ENCODE measurements at places on chromosomes 6 and 20.

- no peak for DNase-seq
Observed at GRCh38 chr20:24986436-24987015, 6.0 kb downstream of the APMAP start.

GRCh38 chr20:3010985-3011723 lies 32.3 kb upstream of the GNRH2 start:
- DNase-seq = no peak

GRCh38 chr6:17881085-17881858 lies 106.2 kb downstream of the KIF13A start:
- peak; percentile 78 for DNase-seq

DNA sequence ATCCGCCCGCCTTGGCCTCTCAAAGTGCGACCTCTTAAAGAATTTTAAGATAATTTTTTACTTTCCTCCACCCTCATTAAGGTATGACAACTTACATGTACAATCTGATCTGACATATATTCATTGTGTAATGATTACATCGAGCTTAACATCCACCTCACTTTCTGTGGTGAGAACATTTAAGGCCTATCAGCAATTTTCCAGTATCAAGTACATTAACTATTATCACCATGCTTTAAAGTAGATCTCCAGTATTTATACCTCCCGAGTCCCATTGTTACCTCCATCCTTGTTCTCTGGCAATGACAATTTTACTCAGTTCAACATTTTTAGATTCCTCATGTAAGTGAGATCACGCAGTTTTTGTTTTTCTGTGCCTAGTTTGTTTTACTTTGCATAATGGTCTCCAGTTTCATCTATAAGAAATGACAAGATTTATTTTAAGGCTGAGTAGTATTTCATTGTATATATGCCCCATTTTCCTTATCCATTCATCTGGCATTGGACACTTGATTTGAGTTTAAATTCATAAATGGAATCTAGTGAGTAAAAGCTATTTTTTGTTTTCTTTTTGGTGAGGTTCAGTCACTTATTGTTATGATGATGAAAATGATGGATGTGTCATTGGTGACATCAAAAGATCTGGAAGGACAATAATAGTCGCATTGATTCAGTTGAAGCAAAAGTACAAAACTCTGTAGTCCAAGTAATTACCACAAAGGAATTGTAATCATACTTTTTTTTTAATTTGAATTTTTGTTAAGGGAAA lies 87.0 kb downstream of the OR2B2 start:
- no peak for DNase-seq

- no peak for DNase-seq
Observed at GRCh38 chr6:33591424-33592032, 11.5 kb upstream of the BAK1 start.

DNA sequence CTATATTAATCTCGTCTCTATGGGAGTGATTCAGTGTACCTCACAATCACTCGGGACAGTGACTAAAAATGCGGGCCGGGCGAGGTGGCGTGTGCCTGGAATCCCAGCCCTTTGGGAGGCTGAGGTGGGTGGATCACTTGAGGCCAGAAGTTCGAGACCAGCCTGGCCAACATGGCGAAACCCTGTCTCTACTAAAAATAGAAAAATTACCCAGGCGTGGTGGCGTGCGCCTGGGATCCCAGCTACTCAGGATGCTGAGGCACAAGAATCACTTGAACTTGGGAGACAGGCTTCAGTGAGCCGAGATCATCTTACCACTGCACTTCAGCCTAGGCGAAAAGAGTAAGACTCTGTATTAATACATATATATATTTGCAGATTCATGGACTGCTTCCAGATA lies 17.4 kb downstream of the POPDC3 start:
- DNase-seq = no peak

DNA sequence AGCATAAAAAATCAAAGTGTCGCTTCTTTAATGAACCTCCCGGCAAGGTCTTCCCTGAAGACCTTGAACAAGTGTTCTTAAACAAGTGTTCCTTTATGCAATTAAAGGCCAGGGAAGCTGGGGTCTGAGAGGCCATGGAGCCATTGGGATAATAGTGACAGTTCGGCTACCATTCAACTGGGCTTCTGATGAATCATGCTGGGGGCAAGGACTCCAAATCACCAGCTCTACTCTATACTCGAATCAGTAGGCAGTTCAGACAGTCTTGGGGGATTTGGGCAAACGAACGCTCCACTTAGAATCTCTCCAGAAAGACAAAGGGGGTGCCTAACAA lies 34.7 kb upstream of the EZR start:
- DNase-seq = no peak

DNA sequence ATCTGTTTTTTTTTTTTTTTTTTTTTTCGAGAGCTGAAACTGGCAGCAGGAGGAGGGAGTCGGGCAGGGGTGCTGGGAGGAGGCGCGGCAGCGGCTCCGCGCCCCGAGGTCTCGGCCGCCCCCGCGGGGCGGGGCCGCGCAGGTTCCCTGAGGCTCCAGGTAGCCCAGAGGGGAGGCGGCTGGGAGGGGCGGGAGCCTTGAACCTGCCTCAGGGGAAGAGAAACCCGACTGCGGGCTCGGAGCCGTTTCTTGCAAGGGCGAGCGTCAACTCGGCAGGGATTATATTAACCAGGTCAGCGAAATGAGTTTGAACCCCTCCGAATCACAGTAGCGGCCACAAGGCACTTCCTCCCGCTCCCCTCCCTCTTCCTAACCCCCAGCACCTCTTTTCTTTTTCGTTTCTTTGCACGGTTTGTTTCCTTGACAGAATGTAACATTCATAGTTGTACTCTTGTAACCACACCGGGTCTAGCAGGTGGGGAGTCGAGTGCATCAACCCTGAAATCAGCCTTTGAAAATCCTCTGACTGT lies 2.0 kb downstream of the MYB start:
- DNase-seq = peak; percentile 42

DNA sequence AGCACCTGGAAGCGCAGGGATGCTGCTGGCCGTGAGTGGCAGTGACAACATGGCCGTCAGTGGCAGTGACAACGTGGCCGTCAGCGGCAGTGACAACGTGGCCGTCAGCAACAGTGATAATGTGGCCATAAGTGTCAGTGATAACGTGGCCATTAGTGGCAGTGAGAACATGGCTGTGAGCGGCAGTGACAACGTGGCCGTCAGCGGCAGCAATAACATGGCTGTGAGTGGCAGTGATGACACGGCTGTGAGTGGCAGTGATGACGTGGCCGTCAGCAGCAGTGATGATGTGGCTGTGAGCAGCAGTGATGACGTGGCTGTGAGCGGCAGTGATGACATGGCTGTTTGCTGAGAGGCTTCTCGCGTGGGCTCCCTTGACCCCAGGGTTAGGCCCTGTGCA lies 169.8 kb downstream of the ERMARD start:
- no peak for DNase-seq

GRCh38 chr6:70381417-70381782 lies 31.9 kb upstream of the FAM135A start:
- no peak for DNase-seq

DNA sequence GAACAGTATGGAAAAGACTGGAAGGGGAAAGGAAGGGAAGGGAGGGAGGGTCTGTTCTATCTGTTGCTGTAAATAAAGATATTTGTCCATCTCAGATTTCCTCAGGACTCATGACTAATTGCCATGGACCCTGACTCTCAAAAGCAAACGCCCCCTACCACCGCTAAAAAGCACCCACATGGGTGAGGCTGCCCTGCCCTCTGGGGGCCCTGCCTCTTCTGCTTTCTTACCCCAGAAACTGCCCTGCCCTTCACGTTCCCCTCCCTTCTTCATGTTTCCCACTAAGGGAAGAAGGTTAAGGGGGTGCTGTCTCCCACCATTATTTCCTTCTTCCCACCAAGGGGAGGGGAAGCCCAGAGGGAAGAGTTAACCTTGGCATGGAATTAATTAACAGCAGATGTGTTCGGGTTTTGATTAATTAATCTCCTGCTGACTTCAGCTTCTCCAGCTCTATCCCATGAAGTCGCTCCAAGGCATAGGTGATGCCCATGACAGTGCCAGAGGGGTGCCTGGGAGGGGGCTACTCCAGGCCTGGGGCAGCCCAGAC lies 16.0 kb downstream of the MDFI start:
- DNase-seq = peak; percentile 1

GRCh38 chr6:29504961-29505360 lies 17.2 kb upstream of the MAS1L start:
- DNase-seq = no peak

DNA sequence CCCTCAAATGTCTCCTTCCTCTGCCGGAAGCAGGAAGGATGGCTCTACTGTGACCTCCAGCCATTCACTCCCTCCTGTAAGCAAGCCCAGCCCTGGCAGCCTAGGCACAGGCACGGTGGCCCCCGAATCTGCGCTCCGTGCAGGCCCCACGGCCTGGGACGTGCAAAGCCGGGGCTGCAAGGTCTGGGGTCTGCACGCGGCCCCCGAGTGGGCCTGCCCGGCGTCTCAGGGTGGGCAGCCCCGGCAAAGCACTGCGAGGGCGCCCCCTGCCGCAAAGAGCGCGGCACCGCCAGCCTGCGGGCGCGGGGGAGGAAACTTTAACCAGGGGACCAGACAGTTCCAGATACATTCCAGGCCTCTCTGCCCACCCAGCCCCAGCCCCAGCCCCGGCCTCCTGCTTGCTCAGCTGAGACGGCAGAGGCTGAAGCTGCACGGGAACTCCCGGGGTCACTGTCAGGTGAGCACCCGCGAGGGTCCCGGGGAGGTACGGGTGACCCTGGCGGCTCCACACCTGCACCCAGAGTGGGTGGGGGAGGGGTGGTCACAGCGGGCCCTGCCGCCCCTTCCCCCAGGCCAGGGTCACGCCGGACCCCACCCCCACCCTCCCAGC lies 98.8 kb downstream of the ASXL1 start:
- DNase-seq = peak; percentile 59

DNA sequence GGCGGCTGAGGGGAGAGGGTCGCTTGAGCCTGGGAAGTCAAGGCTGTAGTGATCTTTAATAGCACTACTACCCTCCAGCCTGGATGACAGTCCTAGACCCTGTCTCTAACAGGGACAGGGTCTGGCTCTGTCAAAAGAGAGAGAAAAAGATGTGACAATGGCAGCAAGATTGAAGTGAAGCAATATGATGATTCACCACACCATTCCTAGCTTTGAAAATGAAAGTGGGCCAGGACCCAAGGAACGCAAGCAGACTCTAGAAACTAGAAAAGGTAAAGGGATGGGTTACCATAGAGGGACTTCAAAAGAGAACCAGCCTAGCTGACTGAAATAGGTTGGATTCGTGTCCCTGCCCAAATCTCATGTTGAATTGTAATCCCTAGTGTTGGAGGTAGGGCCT lies 426.9 kb downstream of the HTR1B start:
- DNase-seq = no peak

GRCh38 chr20:10360878-10361277 lies 73.1 kb downstream of the MKKS start:
- DNase-seq = no peak
